ENCODE measurements at places on chromosomes 13 and 19.

- DNase-seq: no peak
Measured at GRCh38 chr19:30631033-30631370, 258.8 kb downstream of the ZNF536 start.

DNA sequence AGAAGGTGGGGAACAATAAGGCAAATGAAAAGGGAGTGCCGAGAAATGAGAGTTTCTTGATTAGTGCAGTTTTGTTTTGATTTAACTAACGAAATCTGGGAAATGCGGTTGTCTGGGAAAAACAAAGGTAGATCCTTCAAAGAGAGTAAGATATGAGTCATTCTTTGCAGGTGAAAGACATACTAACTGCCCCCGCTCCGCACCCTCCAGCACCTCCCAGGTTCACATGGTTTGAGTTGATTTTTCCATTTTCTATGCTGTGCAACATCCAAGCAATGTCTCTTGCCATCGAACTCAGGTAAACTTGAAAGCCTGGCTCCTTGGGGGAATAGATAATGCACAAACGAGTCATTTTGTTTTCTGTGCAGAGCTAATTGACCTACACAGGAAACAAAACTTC is 84.1 kb upstream of the KLF12 start:
- DNase-seq: no peak

DNA sequence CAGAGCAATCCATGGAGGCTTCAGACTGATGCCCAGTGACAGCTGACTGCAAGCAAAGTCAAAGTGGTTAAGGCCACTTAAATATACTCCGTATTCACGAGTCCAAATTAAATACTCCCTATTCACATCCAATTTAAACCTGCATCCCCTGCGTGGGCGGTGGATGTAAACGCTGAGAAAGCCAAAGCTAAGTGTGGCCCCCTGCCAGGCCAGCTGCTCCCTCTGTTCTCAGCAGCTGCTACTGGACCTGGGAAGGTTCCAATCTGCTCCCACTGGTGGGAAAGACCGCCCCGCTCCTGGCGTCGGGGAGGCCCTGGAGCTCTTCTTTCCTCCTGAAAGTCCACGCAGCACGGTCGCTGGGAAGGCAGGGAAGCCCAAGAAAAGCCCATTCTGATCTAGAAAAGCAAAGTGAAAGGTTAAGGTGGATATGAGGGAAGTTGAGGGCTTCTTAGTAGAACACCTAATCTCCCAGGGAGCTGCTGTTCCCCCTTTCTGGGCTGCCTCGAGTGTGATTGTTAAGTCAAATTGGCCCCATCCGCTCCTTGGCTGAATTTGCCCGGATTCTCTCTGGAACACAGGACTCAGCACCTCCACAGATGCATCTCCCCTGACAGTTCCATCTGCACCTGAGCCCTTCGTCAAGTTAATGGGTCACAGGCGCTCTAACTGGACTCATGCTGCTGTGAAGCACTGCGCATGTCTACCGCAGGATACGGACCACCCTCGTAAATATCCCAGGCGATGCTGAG is 205.5 kb downstream of the USP12 start:
- DNase-seq: no peak

GRCh38 chr13:19058566-19058965 is 123.1 kb downstream of the TUBA3C start:
- no peak for DNase-seq

DNA sequence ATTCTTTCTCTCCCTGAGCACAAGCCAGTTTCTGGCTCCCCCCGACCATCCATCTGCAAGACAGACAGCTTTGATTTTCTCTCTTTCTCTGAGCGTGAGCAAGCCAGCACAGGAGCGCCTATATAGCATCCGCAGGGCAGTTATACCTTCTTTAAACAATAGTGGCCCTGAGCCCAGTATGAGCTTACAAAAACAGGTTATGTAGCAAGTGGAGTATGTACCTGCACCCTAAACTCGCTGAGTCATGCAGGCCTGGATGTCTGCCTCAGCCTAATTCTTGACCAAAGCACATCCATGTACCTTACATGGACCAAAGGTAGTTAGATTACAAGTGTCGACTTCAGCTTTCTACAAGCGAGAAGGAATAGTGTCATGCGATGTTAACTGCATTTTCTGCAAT is 61.7 kb downstream of the RAP2A start:
- no peak for DNase-seq

DNA sequence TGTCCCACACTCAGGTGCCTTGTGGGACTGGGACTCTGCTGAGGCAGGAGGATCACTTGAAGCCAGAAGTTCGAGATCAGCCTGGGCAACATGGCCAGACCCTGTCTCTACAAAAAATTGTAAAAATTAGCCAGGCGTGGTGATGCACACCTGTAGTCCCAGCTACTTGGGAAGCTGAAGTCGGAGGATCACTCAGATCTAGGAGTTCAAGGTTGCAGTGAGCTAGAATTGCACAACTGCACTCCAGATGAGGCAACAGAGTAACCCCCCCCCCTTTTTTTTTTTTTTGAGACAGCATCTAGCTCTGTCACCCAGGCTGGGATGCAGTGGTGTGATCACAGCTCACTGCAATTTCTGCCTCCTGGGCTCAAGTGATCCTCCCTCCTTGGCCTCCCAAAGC is 11.0 kb upstream of the SYDE1 start:
- DNase-seq: no peak

GRCh38 chr13:29832761-29833298 is 17.6 kb downstream of the UBL3 start:
- no peak for DNase-seq
